ENCODE measurements at places on chromosomes 2 and 18. TPM values are rescaled to one million over a fixed set of nuclear protein-coding genes. Genes with fewer than 3 reads are reported as not detected.

Gene CXCR1
- total RNA-seq, result not detected

GRCh38 chr2:221388891-221389290 is 183.2 kb downstream of the EPHA4 start:
- DNase-seq, result no peak

Gene ACOXL
- total RNA-seq, result 0.12 TPM

GRCh38 chr2:154700136-154700535 is 1.6 kb downstream of the KCNJ3 start:
- DNase-seq, result no peak

Gene FSHR
- total RNA-seq, result 0.38 TPM

Gene VAPA
- 176 TPM for total RNA-seq

DNA sequence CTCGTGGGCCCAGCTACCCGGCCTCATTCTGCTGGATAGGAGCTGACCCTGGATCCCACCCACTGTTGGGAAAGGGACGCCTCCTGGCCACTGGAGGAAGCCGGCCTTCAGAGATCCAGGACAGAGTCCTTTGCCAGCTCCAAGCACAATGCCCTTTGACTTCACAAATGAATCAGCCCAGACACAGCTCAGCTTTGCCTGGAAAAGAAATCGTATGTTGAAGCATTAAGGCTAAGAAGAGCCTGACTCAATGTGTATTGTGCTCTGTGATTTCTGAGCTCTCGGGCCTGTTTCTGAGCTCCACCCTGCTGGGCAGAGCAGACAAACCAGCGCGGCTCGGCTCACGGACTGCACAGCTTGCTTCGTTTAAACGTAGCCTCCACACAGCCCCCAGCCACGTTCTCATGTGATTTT is 162.9 kb upstream of the APCDD1 start:
- DNase-seq, result no peak

GRCh38 chr2:41413813-41414485 is 633.9 kb upstream of the PKDCC start:
- DNase-seq, result no peak

Gene XPO1
- 128 TPM for total RNA-seq

Gene KANSL1L
- total RNA-seq, result 7.5 TPM

GRCh38 chr2:154713675-154714074 is 15.2 kb downstream of the KCNJ3 start:
- no peak for DNase-seq

GRCh38 chr18:23243816-23244215 is 108.5 kb downstream of the CABLES1 start:
- DNase-seq, result no peak

Gene RAD51AP2
- 0.10 TPM for total RNA-seq

DNA sequence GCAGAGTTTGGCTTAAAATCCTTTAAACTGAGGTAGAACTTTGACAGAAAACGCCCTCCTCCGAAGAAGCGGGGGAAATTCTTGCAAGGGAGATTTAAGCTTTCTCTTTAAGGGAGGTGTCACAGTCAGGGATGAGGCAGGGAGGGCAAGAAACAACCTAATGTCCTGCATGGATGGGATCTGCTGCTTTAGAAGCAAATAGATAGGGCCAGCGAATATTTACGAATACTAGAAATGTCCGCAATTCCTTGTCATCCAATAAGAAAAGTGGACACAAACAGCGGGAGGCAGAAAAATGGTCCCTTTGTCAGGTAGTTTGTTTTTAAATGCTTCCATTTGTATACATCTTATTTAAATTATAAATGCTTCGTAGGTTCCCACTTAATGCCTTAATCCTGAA is 12.0 kb downstream of the MEIS1 start:
- no peak for DNase-seq

DNA sequence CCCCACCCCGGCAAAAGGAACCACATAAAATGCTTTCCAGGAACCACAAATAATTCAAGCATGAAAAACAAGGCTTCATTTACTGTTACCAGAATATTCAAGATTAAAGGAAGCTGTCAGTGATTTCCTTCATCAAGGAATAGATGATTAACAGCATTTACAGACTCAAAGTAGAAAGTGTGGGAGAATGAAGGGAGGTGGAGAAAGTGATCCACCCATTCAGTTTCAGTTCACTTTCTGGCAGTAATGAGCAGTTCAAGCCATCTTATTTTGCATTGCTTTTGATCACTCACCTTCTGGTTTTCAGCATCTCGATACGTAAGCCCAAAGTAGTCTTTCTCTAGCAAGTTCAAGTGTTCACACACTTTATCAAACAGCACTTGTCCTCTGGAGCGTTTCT is 99.0 kb downstream of the EPB41L3 start:
- DNase-seq, result no peak

- no peak for DNase-seq
Measured at GRCh38 chr2:171391532-171391931, 42.3 kb downstream of the METTL8 start.

GRCh38 chr2:5195636-5196035 is 496.5 kb upstream of the SOX11 start:
- no peak for DNase-seq

DNA sequence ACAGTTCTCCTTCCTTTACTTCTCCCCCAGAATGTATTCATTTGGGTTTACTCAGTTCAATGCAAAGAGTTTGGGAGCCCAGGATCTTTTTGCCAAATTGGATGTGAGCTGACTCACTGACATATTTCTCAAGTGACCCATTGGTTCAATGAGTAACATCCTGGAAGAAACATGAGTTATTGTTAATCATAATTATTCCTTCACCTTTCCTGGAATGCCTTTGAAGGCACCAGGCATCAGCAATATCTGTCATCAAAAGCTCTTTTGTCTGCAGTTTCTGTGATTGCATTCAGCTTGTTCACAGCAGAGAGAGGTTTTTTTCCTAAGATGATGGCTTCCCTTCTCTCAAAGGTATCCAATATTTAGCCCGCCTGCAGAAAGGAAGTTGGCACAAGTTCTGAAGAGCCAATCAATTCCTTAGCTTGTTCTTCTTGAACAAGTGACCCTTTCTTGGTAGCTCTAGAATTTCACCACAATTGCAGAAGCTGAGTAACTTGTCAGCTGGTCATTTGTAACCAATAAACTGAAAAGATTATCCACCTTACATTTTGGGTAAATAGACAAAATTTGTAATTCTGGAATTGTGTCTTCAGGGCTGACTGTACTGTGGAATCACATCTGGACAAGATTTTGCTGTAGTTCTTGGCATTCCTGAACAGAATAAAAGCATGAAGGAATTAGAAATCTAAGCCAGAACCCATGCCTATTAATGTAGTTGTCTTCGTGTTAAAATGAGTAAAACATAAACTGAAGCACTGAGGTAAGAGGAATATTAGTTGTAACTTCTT is 72.2 kb upstream of the TMEM17 start:
- peak; percentile 96 for DNase-seq

Gene FBXO36
- total RNA-seq, result 1.9 TPM

GRCh38 chr18:27948986-27949385 is 227.9 kb downstream of the CDH2 start:
- peak; percentile 29 for DNase-seq

GRCh38 chr2:101509499-101510284 is 34.8 kb upstream of the RFX8 start:
- DNase-seq, result no peak

- no peak for DNase-seq
Measured at GRCh38 chr2:121005453-121005852, 269.8 kb downstream of the GLI2 start.

Data from astrocyte (in vitro differentiated cells and primary cell).